Activated T-helper 9 cell treated with anti-CD3 and anti-CD28 coated beads, Interleukin-2, amount 50 U/mL, for 16 hours (primary cell): ENCODE measurements at places on chromosomes 4 and X.
A peak's percentile ranks its signal among the peaks of the same experiment; 100 is the strongest.

DNA sequence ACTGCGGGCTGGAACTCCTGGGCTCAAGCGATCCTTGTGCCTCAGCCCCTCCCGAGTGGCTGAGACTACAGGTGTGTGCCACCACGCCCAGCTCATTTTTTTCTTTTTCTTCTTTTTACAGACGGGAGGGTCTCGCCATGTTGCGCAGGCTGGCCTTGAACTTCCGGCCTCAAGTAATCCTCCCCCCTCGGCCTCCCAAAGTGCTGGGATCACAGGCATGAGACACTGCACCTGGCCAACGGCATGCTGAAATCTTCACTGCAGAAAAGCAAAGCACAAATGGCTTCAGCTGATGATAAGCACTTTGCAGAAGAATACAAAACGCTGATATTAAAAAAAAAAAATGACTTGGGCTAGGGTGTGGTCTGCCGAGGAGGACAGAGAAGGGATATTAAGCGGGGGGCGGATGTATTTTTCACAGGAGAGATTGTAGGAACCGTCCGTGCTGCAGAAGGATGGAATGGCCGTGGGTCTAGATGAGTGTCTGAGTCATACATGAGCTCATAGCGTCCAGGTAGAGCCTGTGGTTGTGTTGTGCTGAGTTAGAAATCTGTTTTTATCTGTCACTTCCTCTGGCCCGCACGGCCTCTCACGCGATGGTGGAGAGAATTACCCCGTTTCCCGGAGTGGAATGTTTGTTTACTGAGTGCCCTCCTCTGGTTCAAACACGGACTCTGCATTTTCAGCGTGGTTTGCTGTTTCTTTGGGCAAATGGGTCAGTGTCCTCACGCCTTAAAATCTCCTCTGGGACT is 8.5 kb upstream of the AKAP17A start:
- peak; percentile 67 for DNase-seq

DNA sequence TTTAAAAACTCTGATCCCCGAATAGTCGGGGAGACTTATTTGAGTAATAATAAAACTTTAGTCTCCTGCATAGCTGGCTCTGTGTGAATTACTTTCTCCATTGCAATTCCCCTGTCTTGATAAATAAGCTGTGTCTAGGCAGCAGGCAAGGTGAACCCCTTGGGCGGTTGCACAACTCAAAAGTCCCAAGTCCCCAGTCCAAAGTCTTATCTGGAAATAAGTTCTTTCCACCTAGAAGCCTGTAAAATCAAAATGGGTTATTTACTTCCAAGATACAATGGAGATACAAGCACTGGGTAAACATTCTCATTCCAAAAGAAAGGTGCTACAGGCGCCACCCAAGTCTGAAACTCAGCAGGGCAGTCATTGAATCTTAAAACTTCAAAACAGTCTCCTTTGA is 10.1 kb upstream of the PNMA5 start:
- DNase-seq, result no peak

GRCh38 chrX:22674932-22675331 is 324.8 kb upstream of the DDX53 start:
- DNase-seq, result no peak

DNA sequence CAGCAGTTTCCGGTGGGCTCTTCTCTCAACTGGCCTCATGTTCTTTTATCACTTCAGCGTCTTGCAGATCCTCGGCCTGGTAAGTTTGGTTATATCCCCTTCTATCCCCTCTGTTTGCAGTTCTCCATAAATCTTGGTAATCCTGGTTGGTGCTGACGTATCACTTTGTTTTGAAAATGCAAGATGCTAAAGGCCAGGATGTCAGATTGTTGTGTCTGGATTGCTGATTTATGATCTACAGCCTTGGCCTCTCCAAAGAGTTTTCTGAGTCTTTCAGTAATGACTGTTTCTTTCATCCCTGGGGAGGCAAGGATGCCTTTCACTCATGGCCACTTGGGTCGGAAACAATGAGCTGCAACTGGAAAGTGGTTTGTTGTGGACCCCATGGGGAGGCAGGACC is 146.4 kb downstream of the AMMECR1 start:
- no peak for DNase-seq

GRCh38 chrX:96929036-96929435 is 45.3 kb downstream of the RPA4 start:
- no peak for DNase-seq

- DNase-seq, result no peak
Measured at GRCh38 chr4:81678801-81679200, 207.1 kb upstream of the RASGEF1B start.

- no peak for DNase-seq
Measured at GRCh38 chrX:112662559-112663427, 16.9 kb downstream of the LHFPL1 start.

GRCh38 chr4:122542411-122543236 is 78.2 kb downstream of the IL21 start:
- no peak for DNase-seq

DNA sequence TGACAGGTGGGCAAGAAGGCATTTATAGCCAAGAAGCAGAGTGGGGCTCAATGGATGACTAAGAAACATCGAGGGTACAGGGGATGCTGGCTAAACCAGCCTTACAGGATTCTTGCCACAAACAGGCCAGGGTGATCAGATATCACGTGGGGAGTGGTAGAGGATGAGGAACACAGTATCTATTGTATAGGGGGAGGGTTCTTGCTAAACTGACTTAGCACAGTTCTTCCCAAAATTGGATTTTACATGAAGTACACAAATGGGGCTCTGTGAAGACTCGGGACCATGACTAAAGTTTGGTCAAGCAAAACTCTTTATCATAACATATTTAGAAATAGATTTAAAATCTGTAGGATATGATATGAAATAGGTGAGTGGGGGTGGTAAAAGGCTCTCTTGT is 144.0 kb upstream of the ATOH1 start:
- no peak for DNase-seq

DNA sequence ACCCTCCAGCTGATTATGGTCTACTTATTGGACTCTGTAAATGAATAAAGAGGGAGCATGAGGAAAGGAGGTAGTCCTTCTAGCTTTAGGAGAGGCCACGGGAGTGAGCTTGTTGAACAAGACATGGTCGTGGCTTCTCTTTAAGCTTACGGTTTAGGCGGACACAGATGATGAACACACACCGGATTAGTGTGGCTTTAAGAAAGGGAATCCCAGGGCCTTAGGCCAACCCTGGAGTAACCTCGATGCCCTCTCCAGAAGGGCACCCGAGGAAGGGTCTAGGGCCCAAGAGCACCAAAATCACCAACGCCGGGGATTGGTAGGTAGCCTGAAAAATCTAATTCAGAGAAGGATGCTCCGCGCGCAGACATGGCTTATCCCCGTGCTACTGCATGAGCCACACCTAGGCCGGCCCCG is 39.4 kb downstream of the ERVMER34-1 start:
- DNase-seq, result no peak

DNA sequence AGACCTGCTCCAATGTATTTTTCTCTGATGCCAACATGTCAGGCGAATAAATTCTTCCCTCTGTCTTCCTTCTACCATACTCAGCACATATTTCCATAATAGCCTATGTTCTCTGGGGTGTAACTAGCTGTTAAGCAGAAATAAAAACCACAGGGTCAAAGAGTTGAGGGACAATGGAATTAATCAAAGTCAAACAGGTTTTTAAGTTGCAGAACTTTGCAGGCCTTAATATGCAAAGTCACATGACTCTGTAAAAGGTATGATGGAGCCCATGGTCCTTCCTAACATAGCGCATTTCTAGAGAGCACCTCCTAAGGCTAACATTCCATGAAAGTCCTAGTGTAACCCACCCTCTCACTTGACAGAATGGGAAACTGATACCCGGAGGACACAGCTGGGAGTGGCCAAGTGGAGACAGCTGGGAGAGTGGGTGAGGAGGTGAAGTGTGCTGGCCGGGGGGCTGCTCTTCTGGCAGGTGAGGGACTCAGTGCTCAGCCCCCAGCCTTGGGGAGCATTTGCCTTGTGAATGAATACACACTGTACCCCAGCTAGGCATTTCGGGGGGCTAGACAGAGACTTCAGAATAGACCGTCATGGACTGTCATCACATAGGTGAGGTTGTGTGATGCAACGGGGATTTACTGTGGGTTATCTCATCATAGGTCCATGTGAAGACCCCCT is 8.4 kb upstream of the SORCS2 start:
- no peak for DNase-seq

- no peak for DNase-seq
Measured at GRCh38 chr4:136342666-136343065, 1189.6 kb downstream of the PCDH18 start.

- DNase-seq, result no peak
Measured at GRCh38 chr4:166143227-166143626, 270.2 kb downstream of the TLL1 start.

DNA sequence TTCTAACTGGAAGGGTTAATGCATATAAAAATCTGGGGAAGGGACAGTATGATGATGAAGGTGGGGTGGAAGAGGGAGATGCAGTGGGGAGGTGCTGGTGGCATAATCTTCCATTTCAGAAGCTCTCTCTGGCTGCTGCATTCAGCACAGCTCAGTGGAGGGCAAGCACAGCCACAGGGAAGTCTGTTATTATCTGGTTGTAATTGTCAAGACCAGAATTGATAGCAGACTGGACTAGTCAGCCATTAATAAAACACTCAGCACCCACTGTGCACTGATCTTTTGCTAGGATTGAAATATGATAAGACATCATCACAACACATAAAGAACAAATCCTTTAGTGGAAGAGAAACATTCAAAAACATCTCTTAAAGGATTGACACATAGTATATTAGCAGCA is 414.2 kb upstream of the LCORL start:
- DNase-seq, result no peak

DNA sequence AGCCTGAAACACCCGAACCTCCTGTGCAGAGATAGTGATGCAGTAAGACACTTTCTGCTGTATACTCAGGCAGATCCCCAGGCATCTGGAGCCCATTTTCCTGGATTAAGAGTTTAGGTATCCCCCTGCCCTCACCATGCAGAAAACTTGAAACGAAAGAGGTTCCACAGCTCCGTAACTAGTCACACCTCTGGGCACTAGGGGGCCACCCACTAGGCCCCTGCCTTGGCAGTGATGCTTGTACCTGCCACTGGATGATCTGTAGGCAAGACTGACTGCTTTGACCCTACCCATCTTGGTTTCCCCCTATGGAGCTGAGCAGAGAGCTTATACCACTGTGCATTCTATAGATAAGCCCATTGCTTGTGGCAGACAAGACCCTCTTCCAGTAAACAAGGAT is 940.6 kb downstream of the PCDH19 start:
- no peak for DNase-seq

DNA sequence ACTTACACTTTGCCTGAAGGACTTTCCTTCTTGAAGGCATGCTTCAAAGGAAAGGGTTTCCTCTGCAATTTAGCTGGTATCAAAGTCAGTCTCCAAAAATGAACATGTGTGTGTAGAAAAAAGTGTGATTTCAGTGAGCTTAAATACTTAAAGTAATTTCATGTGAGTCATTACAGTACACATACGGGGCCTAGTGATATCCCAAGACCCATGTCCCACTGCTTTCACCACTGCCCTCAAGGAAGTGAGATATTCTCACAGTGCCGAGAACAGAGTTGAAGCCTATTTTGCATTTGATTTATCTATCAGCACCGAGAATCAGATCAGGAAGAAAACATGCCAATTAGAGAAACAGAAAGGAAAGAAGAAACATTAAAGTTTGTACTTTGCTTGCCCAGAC is 61.0 kb downstream of the CHST7 start:
- DNase-seq, result no peak

DNA sequence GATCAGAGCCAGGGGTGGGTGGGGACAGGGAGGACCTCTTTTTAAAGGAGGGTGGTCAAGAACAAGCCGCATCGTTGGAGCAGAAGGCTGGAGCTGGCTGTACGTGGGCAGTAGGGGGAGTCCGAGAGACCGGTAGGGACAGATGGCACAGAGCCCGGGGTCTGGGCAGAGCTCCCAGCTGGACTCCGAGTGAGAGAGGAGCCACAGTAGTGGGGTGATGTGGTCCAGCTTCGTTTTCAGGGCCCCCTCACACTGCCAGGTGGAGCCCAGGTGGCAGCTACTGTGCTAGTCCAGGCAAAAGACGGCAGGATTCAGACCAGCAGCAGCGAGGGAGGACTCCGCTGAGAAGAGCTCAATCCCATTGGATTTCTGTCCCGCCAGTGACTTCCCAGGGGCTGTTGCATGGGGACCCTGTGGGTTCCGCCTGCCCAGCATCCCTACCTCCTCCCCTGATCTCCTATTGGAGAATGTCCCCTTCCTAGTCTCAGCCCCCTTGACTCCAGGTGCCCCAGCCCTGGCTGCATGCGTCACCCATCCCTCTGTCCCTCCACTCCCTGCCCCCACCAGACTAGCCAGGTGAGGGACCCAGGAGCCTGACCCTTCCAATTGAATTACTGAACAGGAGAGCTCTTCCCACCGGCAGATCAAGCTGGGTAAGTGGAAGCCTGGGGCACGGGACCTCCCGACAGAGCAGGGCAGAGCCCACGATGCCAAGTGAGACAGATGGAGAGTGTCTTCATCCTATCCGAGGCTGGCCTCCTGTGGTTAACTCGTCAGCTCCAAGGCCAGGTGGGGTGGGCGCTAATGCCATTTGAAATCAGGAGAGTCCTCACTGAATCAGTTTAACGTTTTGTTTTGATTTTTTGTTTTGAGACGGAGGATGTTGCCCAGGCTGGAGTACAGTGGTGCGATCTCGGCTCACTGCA is 2.9 kb downstream of the ARHGAP4 start:
- DNase-seq, result no peak

DNA sequence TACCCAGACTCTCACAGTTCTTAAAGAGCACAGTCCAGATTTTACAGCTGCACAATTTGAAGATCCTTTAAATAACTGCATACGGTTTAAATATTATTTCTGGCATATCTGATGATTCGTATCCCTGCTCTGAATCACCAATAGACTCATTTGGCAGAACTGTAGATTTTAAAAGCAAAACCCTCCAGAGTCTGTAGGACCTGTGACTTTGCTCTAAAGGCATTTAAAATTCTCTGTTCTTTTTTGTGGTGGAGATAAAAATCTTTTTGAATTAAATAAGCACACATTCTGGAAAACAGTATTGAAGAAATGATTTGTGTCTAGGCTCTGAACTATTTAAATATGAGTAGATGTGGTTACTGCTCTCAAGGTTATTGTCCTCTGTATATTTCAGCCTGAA is 246.2 kb upstream of the PITX2 start:
- DNase-seq, result no peak

GRCh38 chrX:52341493-52341892 is 27.3 kb upstream of the XAGE2 start:
- DNase-seq, result no peak

GRCh38 chr4:38855466-38855865 is 1.2 kb downstream of the TLR6 start:
- no peak for DNase-seq

DNA sequence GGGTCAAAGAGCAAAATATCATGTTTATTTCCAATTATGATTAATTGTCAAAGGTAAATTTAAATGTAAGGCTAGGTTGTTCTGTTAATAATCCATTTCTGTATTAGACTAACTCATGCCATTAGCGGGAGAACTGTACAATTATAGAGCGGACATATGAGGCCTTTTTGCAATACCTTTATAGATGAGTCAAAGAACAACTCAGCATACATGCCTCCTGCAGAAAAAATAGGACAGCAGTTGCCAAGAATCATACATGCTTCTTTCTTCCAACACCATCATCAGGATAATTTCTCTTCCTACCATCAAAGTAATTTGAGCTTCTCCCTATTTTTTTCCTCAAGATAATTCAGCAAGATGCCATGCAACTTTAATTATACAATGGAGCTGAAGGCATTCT is 917.8 kb downstream of the ADGRL3 start:
- DNase-seq, result no peak

- no peak for DNase-seq
Measured at GRCh38 chr4:13344216-13344615, 139.9 kb downstream of the RAB28 start.

GRCh38 chrX:103781062-103781402 is 4.4 kb downstream of the PLP1 start:
- DNase-seq, result no peak
